Stimulated activated CD4-positive, alpha-beta T cell treated with anti-CD3 and anti-CD28 coated beads, Interleukin-1b, Interleukin-23, amount 100 ng/mL, for 1 hour (primary cell): ENCODE measurements at places on chromosomes 5 and 9.

DNA sequence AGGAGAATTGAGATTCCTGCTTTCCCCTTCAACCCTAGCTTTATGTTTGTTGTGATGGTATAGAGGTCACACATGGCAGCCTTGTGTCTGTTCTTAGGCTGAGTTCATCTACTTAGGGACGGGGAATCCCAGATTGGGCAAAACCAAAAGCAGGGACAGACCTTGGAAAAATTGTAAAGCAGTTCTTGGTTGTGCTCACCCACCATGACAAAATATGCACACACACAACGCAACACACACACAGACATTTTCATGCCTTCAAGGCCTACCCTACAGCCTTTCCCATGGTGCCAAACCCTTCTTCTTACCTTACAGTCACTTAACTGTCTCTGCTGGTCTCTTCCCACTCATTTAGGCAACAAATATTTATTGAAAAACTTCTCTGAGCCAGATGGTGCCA lies 14.8 kb downstream of the PCDHGC5 start:
- DNase-seq, result no peak

GRCh38 chr5:62533597-62533996 lies 45.0 kb upstream of the LRRC70 start:
- no peak for DNase-seq

DNA sequence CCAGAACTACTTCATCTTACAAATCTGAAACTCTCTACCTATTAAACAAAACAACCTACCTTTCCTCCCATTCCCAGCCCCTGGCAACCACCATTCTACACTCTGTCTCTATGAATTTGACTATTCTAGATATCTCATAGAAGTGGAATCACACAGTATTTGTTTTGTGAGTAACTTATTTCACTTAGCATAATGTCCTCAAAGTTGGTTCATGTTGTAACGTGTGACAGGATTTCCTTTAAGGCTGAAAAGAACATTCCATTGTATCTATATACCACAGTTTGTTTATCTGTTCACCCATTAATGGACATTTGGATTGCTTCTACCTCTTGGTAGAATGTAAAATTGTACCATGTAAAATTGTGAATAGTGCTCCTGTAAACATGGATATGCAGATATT lies 70.1 kb upstream of the NXNL2 start:
- no peak for DNase-seq

DNA sequence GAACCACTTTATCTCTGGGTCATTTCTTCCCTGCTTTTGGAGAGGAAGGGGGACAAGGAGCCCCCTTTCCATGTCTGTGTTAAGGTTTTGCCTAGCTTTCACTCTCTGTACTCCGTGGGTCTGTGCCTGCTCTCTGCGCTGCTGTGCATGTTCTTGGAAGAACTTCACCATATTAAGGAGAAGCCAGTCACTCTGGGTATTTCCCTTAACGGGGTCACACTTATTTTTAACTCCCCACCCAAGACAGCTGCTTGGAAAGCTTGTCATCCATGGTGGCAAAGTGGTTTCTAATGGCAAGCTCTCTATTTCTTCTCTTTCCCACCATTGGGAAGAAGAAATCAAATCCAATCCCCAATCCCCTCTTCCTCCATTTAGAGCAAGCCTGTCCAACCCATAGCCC lies 44.8 kb upstream of the HMHB1 start:
- no peak for DNase-seq
